Left lobe of liver (tissue), 2 donors: ENCODE measurements at places on chromosomes 3 and 15. TPM values are rescaled to one million over a fixed set of nuclear protein-coding genes. Genes with fewer than 3 reads are reported as not detected.

Gene GOLGA8H
- total RNA-seq = 0.15 TPM

Gene ADAMTS9
- total RNA-seq = 0.81 TPM

DNA sequence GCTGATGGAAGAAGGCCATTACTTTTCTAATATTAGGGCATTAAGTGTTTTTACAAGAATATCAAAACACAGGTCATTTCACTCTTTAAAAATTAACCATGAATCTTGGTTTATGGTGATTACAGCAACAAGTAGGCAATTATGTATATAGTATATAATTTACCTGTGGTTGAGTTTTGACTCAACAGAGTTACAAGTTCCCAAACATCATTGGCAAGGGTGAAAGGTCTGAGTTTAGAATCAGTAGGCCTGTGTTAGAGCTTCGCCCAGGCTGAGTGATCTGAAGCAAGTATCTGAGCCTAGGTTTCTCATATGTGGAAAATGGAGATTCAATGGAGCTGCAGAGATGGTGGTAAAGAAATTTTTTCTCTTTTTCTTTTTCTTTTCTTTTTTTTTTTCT lies 25.1 kb upstream of the LPP start:
- DNase-seq = no peak

DNA sequence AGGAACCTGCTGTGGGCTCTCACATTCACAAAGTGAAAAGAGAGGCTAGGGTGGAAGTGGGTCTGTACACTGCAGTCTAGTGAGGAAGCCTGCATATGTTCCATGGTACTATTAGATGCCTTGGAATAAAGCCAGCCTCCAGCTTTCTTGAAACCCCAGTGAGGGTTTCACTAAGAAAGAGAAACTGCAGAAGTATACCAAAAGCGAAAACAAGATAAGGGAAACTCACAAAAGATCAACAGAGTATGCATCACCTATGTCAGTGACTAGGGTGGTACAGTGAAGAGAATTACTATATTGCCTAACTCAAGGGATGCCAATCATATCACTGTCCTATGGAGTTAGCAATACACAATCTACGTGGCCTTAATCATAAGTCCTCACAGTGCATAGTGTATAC lies 212.5 kb upstream of the GADL1 start:
- no peak for DNase-seq

DNA sequence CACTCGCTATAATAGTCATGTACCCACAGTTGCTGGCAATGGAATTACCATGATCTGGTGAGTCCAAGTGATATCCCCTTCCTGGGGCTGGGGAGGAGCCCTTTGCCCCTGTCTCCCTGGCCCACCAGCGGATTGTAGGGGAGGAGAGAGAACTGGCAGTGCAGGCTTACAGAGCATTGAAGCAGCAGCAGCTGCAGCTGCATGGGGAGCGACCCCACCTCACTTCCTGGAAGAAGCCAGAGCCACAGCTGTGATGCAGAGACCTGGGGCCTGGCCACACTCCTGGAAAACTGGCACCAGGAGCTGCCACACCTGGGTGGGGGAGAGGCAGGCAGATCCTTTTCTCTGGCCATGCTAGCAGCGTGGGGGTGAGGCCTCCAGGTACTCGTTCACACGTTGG lies 300.1 kb upstream of the PROK2 start:
- no peak for DNase-seq

DNA sequence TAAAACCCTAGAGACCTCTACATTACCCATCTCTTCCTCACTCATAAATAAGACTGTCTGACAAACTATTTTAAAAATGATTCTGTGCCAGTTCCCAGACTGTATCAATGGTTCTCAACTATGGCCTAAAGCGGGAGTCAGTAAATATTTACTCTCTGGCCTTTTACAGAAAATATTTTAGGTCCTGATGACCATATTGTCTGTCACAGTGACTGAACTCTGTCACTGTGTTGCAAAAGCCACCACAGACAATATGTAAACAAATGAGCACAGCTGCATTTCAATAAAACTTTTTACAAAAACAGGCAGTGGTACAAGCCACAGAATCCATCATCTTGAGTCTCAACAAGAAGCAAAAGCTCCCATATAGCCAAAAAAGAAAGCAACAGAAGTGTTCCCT lies 45.4 kb downstream of the PLOD2 start:
- DNase-seq = peak; percentile 58

GRCh38 chr3:64063207-64063982 lies 40.1 kb upstream of the PSMD6 start:
- DNase-seq = no peak

Gene EFL1
- total RNA-seq = 6.7 TPM

GRCh38 chr3:119227070-119227850 lies 13.4 kb downstream of the B4GALT4 start:
- no peak for DNase-seq

DNA sequence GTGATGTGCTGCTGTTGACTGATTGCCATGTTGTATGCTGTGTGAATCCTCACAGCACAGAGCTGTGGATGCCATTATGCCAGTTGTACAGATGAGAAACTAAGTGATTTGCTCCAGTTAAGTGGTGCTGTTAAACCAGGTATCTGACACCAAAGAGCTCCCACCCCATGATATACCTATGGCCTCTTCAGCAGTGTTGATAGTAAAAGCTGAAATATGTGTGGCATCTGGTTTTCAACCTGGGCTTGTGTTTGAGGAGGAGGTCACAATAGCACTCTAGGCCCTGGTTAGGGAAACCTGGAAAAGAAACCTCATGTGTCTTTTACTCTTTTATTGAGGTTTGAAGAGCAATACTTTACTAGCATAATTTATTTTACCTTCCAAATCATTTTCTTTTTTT lies 21.4 kb downstream of the RAD54L2 start:
- DNase-seq = no peak

DNA sequence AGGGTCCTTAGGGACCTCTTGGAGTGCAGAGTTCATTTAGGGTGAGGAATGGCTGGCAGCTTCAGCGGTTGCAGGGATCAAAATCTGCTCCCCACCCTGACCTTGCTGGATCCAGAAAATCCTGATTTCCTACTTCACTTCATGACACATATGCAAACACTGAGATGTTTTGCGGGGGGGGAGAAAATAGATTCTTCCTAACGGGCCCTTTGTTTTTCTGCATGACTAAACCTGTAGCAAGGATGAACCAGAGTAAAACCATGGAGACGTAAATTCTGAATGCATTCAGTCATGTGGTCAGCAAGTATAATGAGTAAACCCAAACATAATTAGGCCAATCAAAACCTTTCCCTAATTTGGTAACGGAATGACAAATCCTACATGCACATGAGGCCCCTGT lies 20.0 kb upstream of the RBP1 start:
- DNase-seq = no peak

GRCh38 chr3:58884453-58884852 lies 165.4 kb downstream of the CFAP20DC start:
- DNase-seq = no peak

DNA sequence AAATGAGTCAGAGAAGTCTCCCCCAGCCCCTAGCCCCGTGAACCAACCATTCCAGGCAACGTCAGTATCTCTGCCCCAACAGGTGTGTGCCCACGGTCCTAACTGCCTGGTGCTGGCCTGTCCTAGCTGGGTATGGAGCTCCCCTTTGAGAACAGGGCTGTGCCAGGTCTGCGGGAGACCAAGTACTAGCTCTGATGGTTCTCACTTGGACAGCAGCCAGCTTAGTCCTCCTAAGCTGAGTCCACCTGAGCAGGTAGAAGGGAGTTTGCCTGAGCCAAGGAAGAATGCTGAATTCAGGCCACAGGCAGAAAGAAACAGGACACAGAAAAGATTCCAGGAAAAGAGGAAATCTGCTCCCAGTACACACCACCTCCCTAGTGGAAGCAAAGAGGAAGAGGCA lies 33.1 kb upstream of the PARL start:
- DNase-seq = no peak

Gene ITPKA
- total RNA-seq = 0.91 TPM

GRCh38 chr15:67781907-67782690 lies 43.2 kb upstream of the SKOR1 start:
- no peak for DNase-seq

- DNase-seq = peak; percentile 66
These were observed 99.1 kb downstream of the LARS2 start for GRCh38 chr3:45487508-45487907.

- no peak for DNase-seq
These were observed 14.0 kb downstream of the DNAH12 start for GRCh38 chr3:57530071-57530608.

GRCh38 chr3:52704611-52705437 lies 767 bp downstream of the GLT8D1 start:
- DNase-seq = peak; percentile 89

Gene CPA3
- total RNA-seq = 0.25 TPM

Gene IL17RE
- 2.5 TPM for total RNA-seq

- DNase-seq = peak; percentile 66
These were observed 21.8 kb downstream of the IGDCC4 start for GRCh38 chr15:65400760-65401610.

DNA sequence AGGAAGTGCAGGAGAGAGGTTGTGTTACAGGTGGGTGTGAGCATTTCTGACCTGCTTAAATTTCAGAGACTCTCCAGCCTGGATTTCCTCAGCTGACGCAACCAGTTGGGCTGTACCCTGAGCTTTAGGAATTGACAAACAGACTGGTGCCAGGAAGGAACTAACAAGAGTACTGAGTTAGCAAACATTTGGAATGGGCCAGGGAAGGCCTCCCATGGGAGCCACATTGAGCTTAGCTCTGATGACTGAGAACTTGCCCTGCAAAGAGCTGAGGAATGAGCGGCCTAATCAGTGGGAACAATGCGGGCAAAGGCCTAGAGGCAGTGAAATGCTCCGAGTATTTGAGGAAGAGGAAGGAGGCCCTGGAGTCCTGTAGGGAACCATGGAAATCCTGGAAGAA lies 254.2 kb downstream of the FEZF2 start:
- DNase-seq = no peak

DNA sequence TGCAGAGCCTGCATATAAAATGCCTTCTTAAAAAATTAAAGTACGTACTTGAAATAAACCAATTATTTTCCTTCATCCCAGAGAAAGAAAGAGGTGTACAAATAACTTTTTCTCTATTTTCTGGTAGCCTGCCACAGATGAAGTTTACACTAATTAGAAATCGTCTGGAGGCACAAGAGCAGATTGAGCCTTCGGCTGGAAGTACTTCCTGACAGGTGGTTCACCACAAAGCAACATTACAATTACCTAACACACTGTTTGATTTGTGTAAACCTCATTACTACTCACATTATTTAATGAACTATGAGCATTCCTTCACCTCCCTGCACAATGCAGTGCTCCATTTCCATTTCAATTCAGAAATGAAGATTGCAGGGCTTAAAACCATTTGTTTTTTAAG lies 856.1 kb downstream of the SI start:
- no peak for DNase-seq

DNA sequence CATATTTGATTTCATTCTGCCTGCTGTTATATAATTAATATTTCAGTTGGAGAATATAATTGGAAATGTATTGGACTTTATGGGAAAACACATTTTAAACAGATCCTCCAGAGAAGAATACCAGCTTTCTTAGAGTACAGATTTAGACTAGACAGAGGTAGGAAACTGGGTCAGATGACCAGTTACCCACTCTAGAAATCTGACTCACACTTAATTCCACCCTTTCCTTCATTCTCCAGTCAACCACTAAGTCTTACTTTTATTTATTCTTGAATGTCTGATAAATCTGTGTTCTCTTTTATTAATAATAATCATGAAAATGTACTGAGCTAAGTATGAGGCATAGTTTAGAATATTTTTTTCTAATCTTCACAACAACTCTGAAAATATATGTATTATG lies 110.7 kb downstream of the LRRC49 start:
- DNase-seq = no peak

DNA sequence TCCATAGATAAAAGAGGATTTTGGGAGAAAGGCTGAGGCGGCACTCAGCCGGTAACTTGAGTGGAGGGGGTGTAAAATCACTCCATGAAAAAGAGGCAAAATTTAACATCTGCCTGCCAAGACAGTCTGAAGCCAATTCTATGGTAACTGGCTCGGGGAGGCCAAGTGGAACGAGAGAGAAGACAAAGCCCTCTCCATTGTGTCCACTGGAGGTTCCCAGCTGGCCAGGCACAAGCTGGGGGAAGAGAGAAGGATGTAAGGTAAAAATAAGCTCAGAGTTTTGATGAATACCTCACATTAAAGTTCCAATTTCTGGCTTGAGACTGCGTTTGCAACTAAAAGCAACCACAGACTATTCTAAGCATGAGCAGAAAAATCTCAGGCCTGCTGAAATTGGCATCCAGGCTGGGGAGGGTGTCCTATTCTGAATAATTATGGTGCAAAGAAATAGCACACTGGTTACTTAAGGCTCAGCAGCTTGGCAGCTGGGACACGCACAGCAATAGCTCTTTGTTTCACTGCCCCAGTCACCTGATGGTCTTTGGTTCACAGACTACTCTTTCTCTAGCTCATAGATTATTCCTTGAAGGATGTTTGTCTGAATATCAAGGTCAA lies 48.8 kb downstream of the CHRD start:
- no peak for DNase-seq

DNA sequence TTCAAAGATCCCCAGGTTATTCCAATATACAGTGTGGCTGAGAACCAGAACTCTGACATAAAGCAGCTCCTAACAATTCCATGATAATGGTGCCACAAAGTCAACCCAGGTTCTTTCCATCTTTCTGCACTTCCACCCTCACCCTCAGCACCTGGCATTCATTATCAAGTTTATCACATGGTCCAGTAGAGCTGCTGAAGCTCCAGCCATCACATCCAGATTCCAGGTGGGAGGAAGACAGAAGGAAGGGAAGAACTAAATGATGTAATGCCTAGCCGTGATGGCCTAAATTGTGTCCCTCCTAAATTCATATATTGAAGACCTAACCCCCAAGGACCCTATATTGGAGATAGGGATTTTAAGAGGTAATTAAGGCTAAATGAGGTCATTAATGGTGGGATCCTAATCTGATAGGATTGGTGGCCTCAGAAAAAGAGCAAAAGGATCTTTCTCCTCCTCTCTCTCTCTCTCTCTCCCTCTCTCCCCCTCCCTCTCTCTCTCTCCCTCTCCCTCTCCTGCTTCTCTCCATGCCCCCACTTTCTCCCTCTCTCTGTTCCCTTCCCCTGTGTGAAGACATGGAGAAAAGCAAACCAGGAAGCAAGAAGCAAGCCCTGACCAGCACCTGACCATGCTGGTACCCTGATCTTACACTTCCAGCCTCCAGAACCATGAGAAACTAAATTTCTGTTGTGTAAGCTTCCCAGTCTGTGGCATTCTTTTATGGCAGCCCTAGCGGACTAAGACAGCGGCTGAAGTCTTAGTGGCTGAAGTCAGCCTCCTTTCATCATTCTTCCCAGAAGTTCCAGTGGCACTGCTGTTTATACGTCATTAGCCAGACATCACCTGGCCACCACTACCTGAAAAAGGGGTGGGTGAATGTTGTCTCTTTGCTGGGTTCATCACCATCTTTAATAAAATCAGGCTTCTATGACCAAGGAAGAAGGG lies 369.7 kb upstream of the PROK2 start:
- DNase-seq = no peak

DNA sequence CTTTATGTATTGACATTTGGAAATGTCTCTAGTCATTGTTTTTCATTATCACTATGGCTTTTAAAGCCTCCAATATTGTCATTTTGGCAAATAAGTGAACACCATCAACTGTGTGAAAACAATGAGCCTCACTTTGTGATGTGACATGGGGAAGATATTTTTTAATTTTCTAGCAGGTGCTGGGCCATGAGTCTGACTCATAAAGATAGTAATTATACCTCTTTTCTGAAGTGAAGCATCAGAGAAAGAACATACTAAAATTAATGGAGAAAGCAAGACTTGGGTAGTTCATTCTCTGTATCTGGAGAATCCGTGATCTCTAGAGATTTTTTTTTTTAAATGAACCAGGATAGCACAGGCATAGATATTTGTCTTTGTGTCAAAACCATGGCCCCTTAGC lies 100.8 kb downstream of the CCNL1 start:
- DNase-seq = no peak

Gene FRMD5
- total RNA-seq = not detected

Gene STRA6
- total RNA-seq = not detected

Gene EFHB
- total RNA-seq = 0.48 TPM

Gene ANKRD63
- total RNA-seq = not detected

Gene C3orf49
- total RNA-seq = not detected
